ENCODE measurements at places on chromosomes 11 and 22.

DNA sequence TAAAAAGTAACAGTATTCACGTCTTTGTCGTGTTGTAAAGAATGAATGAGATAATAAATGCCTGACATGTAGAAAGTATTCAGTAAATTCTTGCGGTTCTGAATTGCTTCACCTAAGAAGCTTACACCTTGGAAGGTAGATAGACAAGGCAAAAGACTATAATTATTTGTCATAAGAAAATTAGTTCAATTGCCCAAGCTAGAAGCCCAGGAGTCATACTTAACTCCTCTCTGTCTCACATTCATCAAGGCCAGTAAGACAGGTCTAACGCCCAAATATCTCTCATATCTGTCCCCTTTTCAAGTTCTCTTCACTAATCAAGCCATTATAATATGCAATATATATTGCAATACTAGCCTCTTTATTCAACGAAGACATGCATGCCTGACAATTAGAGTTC is 87.7 kb upstream of the AMOTL1 start:
- DNase-seq, result no peak

DNA sequence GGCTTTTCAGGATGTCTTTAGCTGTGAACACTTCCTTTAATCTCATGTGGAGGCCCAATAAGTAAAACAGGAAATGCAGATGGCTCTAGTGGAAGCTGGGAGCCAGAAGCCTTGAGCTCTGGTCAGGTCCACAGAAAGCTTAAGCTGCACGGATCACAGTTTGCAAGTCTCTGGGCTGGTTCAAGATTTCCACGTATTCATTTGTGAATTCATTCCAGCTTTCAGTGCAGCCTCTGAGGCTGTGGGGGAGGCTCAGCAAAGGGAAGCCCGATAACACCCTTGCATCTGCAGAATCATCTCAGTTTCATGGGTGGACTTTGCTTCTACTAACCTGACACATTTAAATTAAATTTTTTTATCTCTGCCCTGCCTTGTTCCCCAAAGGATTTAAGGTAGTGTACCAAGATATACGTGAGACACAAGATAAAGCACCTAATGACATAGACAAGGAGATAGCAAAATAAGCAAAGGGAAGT is 65.6 kb downstream of the ISX start:
- DNase-seq, result peak; percentile 6

GRCh38 chr11:65918211-65919140 is at the start of gene C11orf68:
Gene C11orf68 (minus strand): TSS chr11:65919062. CDS start chr11:65919031, 31 bp downstream.
- no peak for DNase-seq

- no peak for DNase-seq
Measured at GRCh38 chr11:108368134-108368533, 99.2 kb downstream of the C11orf65 start.

- DNase-seq, result peak; percentile 29
Measured at GRCh38 chr11:71236836-71237475, 15.4 kb downstream of the SHANK2 start.

GRCh38 chr11:44564166-44564565 is 1.3 kb upstream of the CD82 start:
- DNase-seq, result no peak

- DNase-seq, result no peak
Measured at GRCh38 chr11:116513894-116514293, 258.9 kb downstream of the BUD13 start.

DNA sequence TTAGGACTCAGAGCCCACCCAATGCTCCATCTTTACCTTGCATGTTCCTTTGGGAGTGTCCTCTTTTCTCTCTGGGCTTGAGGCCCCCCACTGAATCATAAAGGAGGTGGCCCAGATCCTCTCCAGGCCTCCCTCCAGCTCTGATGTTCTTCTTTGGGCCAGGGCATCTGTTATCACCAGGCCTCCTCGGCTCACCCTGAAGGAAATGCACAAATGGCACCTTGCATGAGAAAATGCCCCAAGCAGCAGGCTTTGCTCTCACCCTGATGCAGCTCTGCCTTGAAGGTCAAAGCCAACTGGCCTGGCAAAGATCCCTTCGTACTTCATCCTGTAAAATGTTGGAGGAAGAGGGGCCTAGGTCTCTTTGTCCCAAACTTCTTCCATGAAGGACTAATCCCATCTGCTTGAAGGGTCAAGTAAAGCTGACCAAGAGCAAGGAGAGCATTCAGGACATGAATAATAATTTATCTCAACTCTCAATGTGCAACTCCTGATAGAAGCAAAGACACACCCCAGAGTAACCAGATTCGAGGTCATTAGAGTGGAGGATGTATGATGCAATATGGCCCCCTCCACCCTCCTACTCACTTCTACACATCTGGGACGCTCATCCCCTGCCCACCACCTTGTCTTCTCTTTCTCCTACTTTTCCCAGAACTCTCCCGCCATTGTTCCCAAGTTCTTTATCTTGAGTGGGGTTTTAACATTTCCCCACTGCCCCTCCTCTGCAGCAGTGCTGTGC is 9.5 kb downstream of the APOL6 start:
- DNase-seq, result no peak

GRCh38 chr22:30655532-30655931 is 12.1 kb downstream of the DUSP18 start:
- DNase-seq, result no peak

DNA sequence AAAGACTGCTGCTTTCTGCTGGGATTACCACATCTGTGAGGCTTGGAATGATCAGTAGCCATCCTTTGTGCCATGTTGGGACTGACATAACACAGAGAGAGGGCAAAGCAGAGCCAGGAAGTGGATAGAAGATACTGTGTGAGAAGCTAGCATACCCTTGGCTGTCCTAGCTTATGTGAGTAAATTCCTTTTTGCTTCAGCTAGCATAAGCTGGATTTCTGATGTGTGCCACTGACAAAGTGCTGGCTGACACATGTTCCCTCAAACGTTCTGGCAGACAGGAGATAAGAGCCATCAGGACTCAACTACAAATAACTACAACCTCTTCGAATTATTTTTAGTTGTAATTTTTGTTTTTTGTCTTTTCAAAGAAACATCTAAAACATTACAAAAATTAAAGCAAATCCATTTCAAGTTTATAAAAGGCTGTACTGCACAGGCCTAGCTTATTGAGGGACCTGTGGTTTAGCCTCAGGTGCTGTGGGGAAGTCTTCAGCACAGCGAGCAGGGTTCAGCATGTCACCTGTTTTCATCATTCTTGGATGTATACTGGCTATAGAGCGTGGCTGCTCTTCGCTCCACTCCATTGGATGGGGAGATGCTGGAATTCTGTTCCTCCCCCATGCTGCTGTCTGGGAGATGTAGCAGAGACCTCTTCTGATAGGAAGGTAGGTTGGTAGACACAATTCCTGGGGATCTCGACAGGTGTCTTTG is 120.9 kb downstream of the SWAP70 start:
- DNase-seq, result no peak

DNA sequence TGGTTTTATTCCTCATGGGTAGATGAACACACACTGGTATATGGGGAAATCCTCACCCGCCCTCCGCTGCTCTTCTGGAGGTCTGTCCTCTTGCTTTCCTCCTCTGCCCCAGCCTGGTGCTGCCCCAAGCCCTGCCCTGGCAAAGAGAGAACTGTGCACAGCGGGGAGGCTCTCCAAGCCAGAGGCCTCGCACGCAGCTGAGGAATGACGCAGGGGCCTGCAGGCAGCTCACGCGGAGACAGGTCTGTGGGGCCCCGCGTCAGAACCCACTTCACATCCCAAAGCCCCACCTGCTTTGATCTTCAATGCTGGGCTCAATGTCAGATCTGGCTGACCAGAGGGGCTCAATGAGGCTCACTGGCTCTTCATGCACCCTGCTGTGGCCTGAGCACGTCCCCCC is 10.0 kb downstream of the GATD1 start:
- DNase-seq, result no peak

DNA sequence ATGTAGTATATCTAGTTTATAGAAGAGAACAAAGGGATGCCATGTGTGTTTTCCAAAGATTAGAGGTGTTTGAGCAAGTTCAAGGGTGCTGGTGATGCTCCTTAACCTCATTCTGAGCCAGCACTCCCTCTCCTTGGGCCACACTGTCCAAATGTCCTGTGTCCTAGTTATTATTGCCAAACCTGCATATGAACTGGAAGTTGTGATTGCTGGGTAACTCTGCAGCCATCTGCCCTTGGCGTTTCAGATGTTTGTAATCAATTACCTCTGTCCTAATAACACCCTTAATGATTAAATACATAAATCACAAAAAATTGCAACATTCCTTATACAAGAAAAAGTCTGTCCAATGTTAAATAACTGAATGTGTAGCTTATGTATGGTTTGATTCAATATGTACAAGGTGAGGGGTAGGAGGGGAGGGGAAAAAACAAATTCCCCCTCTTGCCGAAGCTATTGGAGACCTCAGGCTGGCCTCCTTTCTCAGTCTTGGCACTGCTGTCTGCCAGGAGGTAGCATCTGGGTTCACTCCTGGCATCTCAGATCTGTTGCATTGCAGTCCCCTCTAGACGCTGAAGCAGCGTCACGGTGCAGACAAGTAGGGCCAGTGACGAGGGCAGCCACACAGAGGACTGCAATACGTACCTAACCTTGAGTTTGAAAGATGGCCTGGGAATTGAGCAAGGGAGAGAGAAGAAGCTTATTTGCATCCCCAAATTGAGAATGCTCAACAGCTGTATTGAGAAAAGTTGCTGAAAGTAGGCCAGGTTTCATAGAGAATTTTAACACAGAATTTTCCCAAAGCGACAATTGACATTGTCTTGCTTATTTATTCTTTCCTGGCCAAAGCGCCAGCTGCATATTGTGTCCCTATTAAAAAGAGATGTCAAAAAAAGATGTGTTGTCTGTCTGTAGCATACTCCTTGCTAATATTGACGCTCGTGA is 89.6 kb upstream of the ARHGAP32 start:
- no peak for DNase-seq

- DNase-seq, result peak; percentile 72
Measured at GRCh38 chr22:23207729-23208393, 27.6 kb downstream of the BCR start.

GRCh38 chr11:76880314-76880713 is 19.6 kb downstream of the ACER3 start:
- DNase-seq, result no peak

GRCh38 chr11:115377882-115378296 is 126.3 kb downstream of the CADM1 start:
- DNase-seq, result no peak

DNA sequence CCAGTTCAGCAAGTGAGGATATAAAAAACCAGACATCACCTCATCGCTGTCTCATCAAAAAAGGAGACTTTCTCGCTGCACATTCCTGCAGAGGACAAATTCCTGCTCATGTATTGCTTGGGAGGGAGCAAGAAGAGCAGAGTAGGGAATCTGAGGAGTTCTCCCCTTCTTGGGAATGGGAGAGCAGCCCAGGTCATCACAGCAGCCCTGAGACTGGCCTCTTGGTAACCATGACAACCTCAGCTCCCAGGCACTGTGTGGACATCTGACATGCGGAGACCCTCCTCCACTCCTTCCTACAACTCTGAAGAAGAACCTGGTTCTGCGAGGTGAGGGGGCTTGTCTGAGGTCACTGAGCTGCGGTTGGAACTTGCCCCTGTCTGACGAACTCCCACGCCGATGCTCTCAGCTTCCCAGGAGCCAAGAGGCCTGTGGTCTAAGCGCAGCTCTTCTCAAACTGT is 17.9 kb downstream of the RFPL1 start:
- no peak for DNase-seq

DNA sequence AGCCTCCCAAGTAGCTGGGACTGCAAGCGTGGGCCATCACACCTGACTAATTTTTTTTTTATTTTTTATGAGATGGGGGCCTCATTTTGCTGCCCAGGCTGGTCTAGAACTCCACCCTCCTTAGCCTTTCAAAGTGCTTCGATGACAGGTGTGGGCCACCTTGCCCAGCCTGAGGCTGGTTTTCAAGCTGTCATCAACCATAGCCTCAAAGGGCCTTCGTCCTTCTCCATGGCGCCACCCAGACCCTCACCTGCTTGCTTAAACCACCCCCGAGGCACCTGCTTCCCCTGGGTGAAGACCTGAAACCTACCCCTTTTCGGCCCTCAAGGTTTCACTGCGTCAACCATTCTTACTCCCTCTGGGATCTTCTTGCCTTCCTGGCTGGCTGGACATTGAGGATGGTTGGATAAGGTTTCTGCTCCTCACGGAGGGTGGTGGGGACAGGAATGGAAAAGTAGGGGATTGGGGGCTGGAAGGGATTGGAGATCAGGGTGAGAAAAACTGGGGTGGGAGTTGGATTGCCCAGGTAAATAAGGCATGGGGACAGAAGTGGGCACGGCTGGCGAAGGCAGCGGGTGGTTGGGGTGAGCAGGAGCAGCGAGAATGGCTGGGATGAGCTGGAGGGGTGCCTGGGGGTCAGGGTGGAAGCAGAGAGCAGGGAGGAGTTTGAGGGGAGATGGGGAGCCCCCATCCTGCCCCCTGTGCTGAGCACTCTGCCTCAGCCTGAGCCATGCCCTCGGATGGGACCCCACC is 2.8 kb upstream of the ACR start:
- peak; percentile 54 for DNase-seq

GRCh38 chr22:42814215-42814614 is 42.9 kb downstream of the ARFGAP3 start:
- no peak for DNase-seq

GRCh38 chr11:27718346-27718862 is 18.1 kb upstream of the BDNF start:
- no peak for DNase-seq

- DNase-seq, result no peak
Measured at GRCh38 chr11:10499874-10500601, 40.9 kb downstream of the RNF141 start.

- no peak for DNase-seq
Measured at GRCh38 chr11:119065369-119065768, 2.2 kb upstream of the VPS11 start.

DNA sequence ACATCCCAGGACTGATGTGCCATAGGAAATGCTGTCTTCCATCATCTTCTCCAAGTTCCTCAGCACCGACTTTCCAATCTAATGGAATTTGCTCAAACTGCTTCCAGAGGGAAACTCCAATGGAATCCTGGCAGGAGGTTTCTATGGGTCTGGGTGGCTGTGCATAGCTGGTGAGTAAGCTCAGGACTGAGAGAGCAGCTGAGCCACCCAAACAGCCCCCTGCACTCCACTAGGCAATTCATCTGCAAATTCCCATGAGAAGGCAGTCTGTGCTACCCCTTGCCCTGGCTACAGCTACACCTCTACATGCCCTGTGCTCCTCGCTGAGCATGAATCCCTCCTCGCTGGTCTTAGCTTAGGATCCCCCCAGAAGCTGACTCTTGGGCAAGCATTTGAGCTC is 127.9 kb upstream of the CSNK2A3 start:
- DNase-seq, result no peak

GRCh38 chr11:20489948-20490347 is 102.4 kb downstream of the PRMT3 start:
- DNase-seq, result no peak

DNA sequence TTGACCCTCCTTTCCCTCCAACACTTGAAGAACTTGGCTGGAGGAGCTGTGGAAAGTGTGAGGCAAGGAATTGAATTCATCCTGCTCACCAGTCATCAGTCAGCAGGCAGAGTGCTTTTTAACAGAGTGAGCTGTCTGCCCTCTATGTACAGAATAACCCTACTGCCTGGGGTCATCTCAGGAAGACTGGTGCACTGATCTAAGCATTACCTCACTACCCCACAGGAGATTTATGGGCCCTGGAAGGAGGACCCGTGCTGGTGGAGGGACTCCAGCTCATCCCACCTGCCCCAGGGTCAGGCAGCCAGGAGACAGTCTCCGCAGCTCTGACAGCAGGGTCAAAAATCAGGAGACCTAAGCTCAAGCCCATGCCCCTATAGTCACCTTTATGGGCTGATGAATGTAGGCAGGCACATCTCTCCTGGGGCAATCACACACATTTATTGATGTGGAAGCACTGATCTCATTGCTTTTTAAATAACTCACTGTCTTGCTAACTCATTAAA is 270.8 kb upstream of the SESN3 start:
- no peak for DNase-seq

Data from spleen (tissue), 13 donors.